Activated naive CD8-positive, alpha-beta T cell treated with anti-CD3 and anti-CD28 coated beads for 36 hours (primary cell): ENCODE measurements at places on chromosomes 7 and 10.

GRCh38 chr10:34886906-34887642, 72.0 kb upstream of the PARD3 start:
- no peak for DNase-seq

DNA sequence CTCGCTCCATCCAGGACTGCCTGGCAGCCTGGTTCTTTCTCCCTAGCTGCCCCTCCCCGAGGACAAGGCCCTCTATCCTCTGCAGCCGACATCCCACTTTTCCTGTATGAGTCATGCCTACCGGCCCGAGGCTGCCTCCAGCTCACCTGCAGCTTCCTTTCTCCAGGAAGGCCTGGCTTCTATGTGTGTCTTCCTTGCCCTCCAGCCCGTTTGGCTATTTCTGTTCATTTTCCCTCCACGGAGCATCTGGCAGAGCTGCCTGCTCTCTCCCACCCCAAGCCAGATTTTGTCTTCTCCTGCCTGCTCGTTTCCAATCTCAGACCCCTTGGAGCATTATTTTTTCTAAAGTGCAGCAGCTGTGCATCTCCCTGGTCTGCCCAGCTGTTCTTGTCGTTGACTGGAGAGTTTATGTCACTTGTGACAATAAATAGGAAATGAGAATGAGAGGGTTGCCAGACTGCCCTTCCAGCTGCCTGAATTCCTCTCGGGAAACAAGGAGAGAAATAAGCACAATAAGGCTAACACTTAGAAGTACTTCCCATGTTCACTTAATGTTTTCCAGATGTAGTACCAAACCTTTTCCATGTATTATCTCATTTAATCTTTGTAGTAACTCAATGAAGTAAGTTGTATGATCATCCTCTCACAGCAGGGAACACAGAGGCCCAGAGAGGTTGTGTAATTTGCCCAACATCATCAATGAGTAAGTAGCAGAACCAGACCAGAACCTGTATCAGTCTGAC, 19.7 kb downstream of the UBTD1 start:
- DNase-seq, result no peak

- no peak for DNase-seq
Measured at GRCh38 chr7:144869082-144869481, 33.2 kb upstream of the TPK1 start.

GRCh38 chr7:158815800-158816128, 13.5 kb downstream of the ESYT2 start:
- no peak for DNase-seq

GRCh38 chr10:73840056-73840402, 28.6 kb upstream of the NDST2 start:
- DNase-seq, result no peak

DNA sequence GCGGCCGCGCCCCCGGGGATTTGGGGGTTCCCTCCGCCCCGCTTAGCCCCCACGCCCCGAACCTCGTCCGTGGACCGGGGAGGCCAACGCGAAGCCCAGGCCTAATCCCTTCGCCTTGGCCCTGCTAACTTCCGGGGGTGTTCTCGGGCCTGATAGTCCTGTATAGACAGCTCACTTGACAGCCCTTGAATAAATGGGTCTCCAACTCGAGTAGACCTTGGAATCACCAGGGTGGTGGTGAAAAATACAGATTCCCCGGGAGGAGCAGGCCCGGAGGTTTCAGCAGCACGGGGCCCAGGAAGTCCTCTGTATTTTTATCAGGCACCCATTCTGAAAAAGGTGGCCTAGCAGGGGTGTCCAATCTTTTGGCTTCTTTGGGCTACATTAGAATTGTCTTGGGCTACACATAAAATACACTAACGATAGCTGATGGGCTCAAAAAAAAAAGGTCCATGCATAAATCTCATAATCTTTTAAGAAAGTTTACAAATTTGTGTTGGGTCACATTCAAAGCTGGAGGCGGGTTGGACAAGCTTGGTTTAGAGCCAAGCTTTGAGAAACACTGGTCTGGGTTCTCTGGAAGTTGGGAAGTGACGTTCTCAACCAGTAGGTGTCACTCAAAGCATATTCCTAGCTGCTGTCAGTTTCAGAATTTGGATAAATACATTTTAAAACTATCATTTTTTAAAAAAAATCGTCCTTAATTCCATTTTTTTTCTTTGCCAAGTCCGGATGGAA, 221.7 kb downstream of the PHTF2 start:
- DNase-seq, result peak; percentile 16

DNA sequence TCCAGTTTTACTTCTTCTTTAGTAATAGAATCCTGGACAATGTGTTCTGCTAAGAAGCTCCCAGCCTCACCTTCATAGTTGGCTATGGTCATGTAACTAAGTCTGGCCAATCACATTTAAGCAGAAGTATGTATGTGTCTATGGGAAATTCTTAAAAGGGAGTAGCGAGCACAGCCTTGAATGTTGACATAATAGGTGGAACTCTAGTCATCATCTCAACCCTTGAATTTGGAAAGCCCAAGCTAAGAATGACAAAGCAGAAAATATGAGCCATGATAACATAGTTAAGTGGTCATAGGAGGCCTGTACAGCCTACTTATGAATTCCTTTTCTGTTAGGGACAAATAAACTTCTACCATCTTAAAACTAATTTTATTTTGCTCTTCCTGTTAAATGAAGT, 134.1 kb downstream of the MAGI2 start:
- DNase-seq, result no peak

GRCh38 chr10:18478354-18478753, 173.0 kb downstream of the NSUN6 start:
- no peak for DNase-seq

DNA sequence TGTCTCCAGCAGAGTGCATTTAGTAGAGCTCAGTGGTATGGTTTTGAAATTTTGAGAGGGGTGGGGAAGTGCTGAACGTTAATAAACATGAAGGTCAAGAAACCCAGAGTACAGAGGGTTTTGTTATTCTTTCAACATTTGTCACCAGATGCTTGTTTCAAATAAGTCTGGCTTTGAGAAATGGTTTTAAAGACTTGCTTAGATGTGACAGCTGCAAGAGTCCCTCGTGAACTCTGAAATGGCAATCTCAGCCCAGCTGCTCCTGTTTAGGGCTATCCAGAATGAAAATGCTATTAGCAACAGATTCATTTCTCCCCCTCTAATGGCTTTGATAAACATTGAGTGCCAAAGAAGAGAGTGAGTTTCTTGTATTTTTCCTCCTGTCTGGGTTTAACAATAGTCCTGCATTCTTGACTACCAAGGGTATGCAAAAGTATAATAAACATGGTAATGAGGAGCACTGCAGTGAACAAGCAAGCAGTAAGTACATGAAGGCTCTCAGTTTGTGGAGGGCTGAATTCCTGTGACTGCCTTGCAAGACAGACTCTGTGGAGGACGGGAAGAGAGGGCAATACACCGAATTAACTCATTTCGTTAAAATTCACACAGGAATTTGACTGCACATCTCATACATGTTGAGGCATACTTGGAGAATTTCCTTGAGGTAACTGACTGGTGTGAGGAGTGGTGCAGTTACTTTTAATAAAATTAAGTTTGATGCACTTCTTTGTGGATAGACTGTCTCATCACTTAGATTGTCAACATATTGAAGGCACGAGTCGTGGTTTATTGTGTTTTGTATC, 490.9 kb downstream of the REEP3 start:
- DNase-seq, result no peak

- peak; percentile 62 for DNase-seq
Measured at GRCh38 chr7:1555813-1556543, at the start of gene TMEM184A. TSS of gene TMEM184A (minus strand) at chr7:1556205. CDS start at chr7:1555484, 721 bp downstream.

DNA sequence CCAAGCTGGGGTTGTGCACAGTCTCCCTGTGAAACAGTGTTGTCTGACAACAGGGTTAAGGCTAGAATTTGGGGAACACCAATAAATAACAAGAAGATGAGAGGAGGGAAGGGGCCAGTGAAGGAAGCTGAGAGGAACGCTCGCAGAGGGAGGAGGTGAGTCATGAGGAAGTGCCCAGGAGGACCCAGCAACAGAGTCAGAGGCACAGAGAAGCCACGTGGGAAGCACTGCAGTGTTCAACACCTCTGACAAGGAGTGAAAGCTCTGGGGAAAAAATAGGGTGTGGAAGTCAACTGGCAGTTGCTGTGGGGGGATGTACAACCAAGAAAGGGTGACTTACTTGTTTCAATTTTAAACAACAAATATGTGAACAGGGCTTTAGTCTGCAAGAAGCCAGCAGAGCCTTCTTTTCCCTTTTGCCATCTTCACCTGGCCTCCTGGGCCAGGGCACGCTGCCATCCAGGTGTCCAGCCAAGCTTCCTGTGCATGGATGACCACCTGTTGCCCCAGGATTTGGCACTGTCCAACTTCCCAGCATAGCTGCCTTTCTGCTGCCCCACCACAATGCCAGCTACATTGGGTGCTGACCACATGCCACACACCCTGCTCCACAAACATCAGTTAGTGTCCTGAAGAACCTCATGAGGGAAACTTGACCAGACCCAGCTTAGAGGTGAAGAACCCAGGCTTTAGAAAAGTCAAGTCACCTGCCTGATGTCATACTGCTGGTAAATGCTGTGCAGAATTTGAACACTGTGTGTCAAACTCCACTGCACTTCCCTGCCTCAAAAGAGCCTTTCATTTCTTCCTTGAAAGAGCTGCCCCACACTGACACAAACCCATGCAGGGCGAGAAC, 69.6 kb downstream of the ATXN7L1 start:
- DNase-seq, result peak; percentile 76

DNA sequence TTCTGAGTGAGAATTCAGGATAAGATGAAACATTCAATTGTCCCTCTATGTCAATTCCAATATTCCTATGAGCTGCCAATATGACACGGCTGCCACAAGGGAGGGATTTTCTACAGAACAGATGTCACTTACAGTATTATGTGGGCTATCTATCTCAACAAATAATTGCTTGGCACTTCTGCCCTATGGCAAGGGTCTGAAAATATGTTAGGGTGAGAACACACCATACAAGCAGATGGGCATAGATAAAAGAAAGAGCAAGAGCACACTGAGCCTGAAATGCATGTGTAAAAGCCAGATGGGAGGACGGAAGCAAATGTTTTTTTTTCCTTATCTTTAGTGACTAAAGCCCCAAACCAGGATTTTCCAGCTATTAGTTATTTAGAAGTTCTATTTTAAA, 70.1 kb upstream of the TFEC start:
- DNase-seq, result no peak

DNA sequence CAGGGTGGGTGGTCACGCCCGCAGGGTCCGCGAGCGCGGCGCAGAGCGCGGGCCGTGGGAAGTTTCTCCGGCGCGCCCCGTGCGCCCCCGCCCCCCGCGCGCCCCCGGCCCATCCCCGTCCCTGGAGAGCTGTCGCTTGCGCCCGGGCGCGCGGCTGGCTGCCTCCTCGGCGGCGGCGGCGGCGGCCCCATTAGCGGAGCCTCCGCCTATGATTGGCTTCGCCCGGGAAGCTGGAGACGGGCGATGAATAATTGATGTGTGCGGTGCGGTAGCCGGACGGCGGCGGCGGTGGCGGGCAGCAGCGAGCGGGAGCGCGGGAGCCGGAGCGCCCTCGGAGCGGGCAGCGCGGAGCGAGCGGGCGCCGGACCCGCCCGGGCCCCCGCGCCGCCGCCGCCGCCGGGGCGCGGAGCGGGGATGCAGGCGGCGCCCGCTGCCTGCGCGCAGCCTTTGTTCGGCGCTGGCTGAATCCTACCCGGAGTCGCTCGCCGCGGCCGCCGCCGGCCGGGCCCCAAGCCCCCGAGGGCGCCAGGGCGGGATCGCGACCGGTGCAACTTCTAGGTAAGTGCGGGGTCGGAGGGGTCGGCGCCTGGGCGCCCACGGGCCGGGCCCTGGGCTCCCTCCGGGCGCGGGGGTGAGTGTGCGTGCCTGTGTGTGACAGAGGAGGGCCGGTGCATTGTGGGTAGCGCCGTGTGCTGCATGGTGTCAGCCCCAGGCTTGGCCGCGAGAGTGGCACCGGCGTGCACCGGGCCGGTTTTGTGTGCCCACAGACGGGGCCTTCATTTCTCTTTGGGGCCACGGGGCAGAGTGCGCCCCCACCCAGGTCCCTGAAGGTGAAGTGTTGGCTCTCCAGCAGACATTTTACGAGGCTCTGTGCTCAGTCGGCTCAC, 103.8 kb upstream of the PPIF start:
- peak; percentile 63 for DNase-seq

GRCh38 chr7:47517821-47518480, 64.0 kb downstream of the TNS3 start:
- DNase-seq, result no peak

DNA sequence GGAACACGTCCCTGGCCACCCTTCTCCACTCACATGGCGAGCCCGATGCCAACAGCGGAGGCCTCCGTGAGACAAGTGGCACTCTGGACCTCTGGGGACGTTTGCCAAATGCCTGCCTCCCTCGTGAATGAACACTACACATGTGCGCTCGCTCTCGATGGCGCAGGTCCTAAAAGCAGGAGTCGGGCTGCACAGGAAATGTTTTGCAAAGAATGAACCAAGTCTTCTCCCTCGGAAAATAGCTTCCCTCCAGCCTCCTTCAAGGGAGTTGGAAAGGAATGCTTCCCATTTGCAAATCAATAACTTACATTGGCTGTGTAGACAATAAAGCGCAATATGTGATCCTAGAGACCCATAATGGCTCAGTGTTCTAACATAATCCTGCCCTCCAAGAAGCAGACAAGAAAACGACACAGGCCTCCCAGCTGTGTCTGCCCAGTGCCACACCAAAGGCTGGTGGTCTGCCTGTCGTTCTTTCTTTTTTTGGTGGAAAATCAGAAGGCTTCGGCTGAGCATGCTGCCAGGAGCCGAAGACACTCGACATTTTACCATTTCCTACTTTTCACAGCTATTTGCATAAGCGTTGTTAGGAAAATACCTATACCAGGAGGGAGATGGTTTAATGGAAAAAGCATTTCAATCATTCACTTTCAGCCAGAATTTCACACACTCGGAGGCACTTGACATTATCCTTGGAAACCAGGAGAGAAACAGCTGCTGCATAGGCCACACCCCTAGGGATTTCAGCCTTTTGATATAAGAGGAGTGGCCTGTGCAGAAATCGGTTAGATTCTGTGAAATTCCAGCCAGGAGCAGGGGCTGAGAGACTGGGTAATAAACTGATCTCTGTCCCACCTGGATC, 38.4 kb downstream of the ATXN7L1 start:
- no peak for DNase-seq

GRCh38 chr10:97590082-97590747, 694 bp downstream of the C10orf62 start:
- no peak for DNase-seq

GRCh38 chr10:124007773-124008145, 85.6 kb downstream of the CHST15 start:
- DNase-seq, result no peak

- no peak for DNase-seq
Measured at GRCh38 chr10:43952760-43953159, 304.1 kb upstream of the ZNF32 start.

- no peak for DNase-seq
Measured at GRCh38 chr10:13767676-13768178, 181.0 kb downstream of the PRPF18 start.
